ENCODE measurements at places on chromosomes 1 and 21.

DNA sequence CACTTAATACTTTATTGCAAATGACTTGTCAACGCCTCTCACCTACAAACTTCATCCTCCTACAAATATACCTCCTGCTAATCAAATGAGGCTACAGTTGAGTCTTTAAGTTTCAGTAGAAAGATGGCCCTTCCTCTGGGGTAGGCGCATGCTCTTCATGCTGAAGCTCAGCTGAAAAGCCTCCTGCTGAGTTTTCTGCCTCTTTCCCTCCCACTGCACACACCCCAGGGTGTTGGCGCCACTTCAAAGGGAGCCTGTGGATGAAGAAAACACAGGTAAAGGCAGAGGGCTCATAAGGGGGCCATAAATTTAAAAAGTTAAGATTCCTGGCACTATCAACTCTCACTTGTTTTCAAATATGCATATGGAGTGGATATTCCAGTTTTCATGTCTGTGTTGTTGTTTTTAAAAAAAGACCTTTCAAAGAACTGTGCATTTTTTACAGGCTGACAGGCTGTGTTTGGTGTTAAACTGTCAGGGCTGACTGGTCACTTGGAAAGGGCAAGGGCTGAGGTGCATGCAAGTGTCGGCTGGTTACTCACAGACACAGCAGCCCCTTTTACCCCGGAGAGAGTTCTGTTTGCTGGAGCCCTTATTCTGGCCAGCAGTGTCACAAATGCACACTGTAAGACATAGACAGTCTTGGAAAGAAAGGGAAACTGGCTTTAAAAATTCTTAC, 42.9 kb upstream of the LGALS8 start:
- DNase-seq = no peak

DNA sequence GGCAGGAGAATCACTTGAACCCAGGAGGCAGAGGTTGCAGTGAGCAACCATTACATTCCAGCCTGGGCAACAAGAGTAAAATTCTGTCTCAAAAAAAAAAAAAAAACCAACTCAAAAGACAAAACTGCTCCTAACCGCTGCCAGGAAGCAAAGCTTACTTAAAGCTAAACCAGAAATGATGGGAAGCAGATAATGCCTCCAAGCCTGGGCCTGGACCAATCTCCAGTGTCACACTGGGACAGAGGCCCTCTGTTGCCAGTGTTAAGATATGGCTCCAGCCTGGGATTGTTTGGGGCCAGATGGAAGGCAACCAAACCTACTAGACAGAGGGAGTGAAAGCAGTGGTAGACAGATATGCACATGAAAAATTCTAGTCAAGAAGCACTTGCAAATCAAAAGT, 36.9 kb downstream of the NSL1 start:
- peak; percentile 34 for DNase-seq

DNA sequence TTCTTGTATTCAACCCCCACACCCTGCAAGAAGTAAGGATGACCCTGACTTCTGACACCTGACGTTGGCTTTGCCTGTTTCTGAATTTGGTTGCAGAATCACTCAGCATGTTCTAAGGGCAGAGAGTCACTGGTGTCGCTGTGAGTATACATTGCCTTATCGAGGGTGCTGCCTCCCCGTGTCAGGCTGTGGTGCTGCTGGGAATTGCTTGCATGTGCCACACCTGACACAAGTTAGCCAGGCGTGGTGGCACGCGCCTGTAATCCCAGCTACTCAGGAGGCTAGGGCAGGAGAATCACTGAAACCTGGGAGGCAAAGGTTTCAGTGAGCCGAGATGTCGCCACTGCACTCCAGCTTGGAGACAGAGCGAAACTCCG, 45.9 kb downstream of the WDR4 start:
- peak; percentile 82 for DNase-seq

GRCh38 chr1:161215076-161215475, at the start of gene FCER1G:
Gene FCER1G (plus strand): TSS chr1:161215295. CDS start chr1:161215322, 27 bp downstream.
- no peak for DNase-seq

- peak; percentile 82 for DNase-seq
These were observed 385.8 kb upstream of the DUSP10 start for GRCh38 chr1:222127526-222128152.

DNA sequence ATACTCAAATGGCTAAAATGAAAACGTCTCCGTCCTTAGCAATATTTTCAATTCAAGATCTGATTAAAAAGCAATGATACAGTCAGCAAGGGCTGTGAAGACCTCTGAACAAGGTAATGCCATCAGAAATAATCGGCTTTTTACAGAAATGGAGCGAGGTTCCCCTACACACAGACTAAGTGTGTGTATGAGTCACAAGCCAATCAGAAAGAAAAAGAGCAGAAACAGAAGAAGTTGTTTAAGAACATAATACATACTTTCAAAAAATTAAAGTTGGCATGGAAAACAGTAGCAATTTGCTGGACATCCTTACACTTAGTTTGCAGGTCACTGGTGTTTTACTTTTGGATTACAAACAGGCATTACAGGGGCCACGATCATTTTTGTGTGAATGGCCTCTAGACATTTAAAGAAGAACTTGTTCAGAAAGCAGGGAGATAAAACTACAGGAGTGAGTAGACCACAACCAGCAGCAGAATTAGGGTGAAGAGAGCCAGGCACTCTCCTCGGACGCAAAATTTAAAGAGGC, 350.0 kb upstream of the RUNX1 start:
- DNase-seq = no peak

GRCh38 chr1:200279810-200280411, 129.9 kb downstream of the ZNF281 start:
- peak; percentile 84 for DNase-seq

- no peak for DNase-seq
These were observed 19.4 kb downstream of the URB2 start for GRCh38 chr1:229645324-229645993.

GRCh38 chr1:222048094-222048595, 306.3 kb upstream of the DUSP10 start:
- DNase-seq = no peak

DNA sequence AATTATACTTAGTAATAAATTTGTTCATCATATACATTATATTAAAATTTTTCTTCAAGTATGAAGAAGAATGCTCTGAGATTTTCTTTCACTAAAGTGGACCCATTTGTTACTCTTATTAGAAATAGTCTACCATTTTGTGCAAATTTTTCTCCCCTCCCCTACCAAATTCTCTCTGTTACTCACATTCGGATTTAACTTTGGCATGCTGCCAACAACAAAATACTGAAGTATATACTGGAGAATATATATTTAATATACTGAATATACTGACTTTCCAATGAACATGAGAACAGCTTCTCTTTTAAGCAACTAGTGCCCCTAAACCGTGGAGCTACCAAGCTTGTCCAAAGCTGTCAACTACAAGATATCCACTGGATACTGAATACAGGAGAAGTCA, 57.2 kb downstream of the CENPF start:
- DNase-seq = no peak

DNA sequence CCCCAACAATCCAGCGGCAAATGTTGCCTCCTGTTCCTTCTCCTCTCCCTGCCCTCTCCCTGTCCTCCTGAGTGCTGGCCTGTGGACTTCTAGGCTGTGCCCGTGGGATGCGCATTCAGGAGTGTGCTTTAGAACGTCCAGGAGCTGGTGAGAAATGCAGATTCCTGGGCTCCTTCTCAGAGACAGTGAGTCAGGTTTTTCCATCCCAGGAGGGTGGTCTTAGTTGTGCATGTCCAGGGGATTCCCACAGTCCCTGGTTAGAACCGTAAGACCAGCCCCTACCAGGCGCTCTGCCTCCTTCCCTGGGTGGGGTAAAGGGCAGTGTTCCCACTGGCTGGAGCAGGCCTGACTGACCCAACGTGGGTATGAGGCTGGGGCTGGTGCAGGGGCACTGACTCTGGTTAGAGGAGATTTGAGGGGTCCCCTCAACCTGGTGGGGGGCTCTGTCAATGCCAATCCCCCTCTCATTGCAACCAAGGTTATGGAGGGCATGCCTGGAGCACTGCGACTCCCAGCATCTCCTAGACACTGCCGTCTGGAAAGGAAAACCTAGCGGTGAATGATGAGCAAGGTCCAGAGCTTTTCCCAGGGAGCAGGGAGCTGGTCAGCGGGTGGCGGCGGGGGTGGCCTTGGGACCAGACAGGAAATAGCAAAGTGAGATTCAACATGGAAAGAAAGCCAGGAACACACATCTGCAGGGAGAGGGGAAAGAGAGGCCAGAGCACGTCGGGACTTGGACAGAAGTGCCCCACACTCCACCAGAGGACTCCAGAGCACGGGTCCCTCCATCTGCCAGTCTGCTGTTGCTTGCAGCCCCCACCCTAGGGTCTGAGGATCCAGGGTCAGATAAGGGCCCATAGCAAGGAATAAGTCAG, 38.5 kb downstream of the HSPG2 start:
- no peak for DNase-seq

DNA sequence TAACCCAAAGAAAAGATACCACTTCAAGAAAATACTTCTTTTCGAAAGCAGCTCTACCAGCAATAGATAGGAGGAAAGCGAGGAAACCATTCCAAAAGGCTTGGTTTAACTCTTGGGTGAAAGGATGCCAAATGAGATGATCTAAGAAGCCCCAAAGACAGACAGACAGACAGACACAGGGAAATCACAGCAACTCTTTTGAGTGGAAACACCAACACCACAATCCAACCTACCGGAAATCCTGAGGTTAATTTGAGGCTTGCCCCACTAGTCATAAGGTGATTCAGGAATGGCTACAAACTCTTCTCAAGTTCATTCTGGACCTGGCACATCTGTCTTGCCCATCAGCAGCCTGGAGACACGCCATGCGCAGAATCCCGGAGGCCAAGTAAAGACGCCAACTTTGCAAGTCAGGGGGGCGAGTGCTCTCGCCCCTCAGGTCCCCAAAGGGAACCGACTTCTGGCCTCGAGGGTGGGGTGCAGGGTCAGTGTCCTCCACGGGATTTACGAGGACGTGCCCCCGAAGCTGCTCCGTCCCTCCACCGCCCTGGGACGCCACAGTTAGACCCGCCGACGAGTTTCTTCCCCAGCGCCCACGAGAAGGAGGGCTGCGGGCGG, 778 bp downstream of the EVI5 start:
- peak; percentile 42 for DNase-seq

GRCh38 chr1:41400225-41400624, 39.0 kb downstream of the FOXO6 start:
- DNase-seq = no peak

- no peak for DNase-seq
These were observed 682.4 kb upstream of the ADAMTS5 start for GRCh38 chr21:27649323-27649722.

GRCh38 chr1:156667610-156667967, 9.6 kb downstream of the NES start:
- DNase-seq = no peak

DNA sequence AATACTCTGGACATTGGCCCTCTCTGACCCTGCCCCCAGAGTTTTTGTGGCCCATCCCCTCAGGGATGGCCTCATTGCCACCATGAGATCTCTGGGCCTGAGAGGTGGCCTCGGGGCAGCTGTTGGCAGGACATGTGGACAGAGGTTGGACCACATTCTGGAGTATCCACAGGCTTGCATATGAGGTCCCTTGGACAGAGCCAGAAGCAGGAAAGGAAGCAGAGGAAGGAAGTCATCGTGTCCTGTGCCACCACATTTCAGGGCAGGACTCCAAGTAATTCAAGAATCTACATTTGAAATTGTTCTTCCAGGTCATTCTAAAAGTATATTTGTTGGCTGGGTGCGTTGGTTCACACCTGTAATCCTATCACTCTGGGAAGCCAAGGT, 95.9 kb upstream of the PPP2R5A start:
- DNase-seq = no peak

GRCh38 chr1:234619794-234620247, 9.8 kb upstream of the IRF2BP2 start:
- DNase-seq = no peak

GRCh38 chr1:60936163-60936562, 146.2 kb upstream of the NFIA start:
- no peak for DNase-seq

GRCh38 chr21:38830671-38831525, 25.2 kb downstream of the ETS2 start:
- DNase-seq = no peak

DNA sequence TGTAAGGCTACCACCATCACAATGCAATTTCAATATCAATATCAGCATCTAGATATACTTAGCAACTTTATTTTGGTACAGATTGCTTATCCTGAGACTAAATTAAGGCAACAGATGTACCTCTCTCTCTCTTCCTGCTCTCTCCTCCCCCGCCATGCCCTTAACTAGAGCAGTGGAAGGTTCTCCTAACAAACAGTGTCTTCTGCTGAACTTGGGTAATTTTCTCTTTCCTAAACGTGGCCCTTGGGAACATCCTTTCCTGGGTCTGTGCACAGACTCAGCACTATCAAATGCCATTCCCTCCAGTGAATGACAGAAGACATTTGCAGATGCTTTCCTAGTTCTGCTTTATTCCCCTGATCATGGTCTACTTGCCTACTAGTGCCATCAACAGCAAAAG, 85.6 kb upstream of the TTC39A start:
- no peak for DNase-seq

DNA sequence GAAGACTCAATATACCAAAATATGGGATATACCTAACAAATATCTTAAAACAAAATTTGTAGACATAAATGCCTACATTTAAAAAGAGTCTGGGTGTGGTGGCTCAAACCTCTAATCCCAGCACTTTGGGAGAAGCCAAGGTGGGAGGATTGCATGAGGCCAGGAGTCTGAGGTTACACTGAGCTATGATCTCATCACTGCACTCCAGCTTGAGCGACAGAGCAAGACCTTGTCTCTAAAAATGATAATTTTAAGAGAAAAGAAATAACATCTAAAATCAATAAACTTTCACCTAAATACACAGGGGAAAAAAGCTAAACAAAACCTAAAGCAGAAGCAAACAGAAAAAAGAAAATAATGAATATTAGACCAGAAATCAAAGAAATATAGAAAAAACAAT, 102.7 kb upstream of the PBX1 start:
- DNase-seq = no peak

DNA sequence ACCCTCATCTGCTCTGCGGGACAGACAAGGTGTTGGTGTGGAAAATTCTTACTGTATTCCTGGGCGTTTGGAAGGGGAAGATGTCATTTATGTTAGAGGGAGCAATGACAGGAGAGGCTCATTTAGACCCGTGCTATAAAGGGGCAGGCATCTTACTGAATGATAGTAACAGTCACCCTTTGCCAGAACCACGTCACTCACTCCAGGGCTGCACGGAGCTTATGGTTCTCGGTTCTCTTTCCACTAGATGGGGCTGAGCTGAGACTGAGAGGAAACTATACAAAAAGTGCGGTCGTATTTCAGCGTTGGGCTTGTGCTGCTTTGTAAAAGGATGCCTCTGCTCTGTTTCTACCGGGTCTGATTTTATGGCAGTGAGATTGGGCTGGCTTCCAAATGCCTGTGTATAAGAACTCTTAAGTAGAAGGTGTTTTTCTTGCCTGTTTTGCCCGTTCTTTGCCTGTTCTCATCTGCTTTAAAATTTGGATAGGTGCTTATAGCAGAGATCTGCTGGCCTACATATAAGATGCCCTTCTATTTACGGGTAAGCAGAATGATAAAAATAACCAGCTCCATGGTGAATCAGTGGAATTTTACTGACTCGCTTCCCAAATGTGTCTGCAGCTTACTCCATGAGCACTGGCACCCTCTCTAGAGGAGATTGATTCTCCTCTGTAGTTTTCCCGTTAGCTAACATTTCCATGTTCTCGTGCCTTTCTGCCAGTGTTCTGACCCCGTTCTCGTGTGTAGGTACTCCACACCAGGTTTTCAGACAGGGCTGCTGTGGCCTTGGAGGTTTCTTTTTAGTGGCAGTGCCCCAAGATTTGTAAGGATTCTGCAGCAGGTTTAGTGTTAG, 55.9 kb downstream of the MRPS6 start:
- peak; percentile 87 for DNase-seq
